ENCODE measurements at places on chromosomes 7 and 10. TPM values are rescaled to one million over a fixed set of nuclear protein-coding genes. Genes with fewer than 3 reads are reported as not detected.
A peak's percentile ranks its signal among the peaks of the same experiment; 100 is the strongest.

CISD1 gene
- 61.5 TPM for polyA plus RNA-seq

SEPTIN7 gene
- 966 TPM for polyA plus RNA-seq

GDF10 gene
- polyA plus RNA-seq, result not detected

DNA sequence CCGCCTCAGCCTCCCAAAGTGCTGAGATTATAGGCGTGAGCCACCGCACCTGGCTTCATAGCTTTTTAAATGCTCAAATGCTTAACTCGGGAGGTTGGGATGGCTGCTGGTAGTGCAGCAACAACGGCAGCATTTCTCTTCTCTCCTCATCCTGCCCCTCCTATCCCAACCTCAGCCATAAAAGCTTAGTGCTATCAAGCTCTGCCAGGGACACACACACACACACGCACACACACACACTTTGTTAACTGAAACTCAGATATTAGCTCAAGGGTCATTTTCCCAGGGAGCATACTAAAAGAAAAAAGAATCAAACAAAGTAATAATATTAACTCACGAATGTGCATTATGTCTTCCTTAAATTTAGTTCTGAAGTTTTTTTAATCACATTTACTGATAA lies 63.0 kb upstream of the HPS1 start:
- no peak for DNase-seq

GRCh38 chr7:17991866-17992648 lies 35.6 kb downstream of the PRPS1L1 start:
- no peak for DNase-seq

DNA sequence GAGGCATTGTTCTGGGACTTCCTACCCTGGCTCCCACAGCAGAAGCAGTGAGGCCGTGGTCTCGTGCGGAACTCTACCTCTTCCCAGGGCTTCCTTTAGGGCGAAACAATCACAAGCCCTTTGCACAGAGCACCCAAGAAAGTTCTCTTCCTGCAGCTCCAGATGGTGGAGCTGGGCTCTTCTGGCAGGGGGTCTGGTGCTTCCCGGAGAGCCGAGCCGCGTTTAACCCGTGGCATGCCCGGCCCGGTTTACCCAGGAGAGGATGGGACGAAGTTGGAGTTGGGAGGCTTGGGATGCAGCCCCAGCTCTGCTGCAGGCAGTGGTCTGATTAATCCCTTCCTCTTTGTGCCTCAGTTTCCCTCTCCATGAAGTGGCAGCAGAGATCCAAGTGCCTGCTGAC lies 9.0 kb upstream of the ATP6V0E2 start:
- no peak for DNase-seq

DNA sequence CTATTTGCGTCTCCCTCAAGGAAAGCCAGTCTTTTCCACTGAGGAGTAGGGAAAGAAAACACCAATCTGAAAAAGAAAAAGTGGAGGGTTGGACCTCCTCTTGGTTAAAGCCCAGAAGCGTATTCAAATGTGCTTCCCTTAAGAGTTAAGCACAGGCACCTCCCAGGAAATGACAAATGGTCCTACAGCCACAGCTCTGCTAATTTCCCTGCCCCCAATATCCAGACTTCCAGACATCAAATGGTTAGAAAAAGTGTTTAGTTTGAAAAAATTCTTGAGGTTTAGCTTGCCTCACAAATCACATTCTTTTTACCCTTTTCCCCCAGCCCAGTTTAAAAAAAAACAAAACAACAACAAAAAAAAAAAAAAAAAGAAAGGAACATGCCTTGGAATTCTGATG lies 19.0 kb upstream of the COL1A2 start:
- no peak for DNase-seq

- DNase-seq, result peak; percentile 21
Observed at GRCh38 chr10:114458955-114459354, 54.7 kb upstream of the AFAP1L2 start.

- no peak for DNase-seq
Observed at GRCh38 chr10:122075171-122075570, 86.2 kb downstream of the TACC2 start.

HMX2 gene
- polyA plus RNA-seq, result not detected

GRCh38 chr10:59907918-59908807 lies 1.8 kb upstream of the CCDC6 start:
- DNase-seq, result peak; percentile 38

- no peak for DNase-seq
Observed at GRCh38 chr10:107826171-107826570, 661.7 kb upstream of the SORCS1 start.

ZNF239 gene
- 0.83 TPM for polyA plus RNA-seq

DNA sequence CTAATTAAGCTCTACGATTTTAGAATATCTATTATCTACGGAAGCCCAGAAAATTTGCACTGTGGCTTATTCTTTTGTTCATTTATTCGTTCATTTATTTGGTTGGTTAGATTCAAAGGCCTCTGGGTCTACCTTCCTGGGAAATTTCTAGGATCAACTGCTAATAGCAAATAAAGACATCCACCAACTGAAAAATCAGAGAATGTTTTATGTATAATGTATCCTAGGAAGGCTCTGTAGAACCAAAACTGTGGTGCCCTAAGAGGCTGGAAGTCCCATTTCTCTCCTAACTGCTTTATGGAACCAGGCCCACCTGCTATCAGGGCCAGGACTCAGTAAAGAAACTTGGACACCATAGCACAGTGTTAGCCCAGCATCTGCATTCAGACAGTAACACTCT lies 923.4 kb upstream of the AUTS2 start:
- DNase-seq, result no peak

SEC61G gene
- 302 TPM for polyA plus RNA-seq

DNA sequence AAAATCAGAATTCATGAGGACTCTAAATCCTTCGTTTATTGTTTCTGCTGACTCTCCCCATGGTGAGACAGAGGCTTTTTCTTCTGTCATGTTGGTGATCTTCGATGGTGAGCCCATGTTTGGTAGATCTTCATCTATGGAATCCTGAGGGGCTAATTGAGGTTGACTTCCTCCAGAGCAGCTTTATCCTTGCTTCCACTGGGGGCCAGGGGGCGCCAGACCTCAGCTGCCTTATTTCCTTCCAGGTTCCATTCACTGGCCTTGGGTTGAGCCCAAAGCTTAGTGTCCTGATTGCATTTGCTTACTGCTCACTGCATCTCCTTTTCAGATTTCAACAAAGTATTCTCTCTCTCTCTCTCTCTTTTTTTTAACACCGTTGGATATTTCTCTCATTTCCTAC lies 80.7 kb downstream of the GCC1 start:
- peak; percentile 6 for DNase-seq

DNA sequence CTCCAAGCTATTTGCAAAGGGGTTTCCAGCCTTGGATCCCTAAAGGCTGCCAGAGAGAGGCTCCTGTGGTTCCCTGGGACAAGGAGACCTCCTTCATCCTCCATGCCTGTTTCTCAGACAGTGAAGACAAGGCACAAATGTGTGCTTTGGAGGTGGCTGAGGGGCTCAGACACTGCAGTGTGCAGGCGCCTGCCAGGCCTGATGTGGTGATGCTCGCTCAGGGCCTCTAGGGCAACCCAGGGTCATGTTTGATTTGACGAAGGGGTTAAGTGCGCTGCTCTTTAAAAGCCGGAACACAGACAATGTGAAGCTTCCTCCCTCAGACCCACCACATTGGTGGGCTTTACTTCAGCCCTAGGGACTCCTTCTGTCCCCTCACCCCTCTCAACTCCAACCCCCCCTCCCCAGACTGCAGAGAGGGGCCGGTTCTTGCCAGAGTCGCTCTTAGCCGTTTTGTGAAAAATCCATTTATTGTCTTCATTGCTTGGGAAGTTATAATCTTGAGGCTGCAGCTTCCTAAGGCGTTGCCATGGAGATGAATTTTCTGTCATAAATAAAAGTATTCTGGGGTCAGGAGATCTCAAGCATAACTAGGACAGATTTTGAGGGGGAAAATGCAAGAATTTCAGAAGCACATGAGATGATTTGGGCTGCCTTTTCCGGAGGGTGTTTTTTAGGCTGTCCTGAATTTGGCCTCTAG lies 35.8 kb downstream of the PDGFA start:
- DNase-seq, result no peak

DNA sequence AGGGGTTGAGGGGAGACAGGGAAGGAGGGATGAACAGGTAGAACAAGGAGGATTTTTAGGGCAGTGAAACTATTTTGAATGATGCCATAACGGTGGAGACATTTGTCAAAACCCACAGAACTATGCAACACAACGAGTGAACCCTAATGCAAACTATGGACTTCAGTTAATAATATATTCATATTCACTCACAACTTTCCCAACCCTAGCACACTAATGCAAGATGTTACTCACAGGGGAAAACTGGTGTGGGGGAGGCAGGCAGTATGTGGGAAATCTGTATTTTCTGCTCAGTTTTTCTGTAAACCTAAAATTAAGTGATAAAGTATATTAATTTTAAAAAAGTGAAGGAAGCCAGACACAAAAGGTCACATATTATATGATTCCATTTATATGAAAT lies 17.3 kb downstream of the GNA12 start:
- no peak for DNase-seq

- DNase-seq, result no peak
Observed at GRCh38 chr7:135321556-135321955, 87.9 kb downstream of the STRA8 start.

DNA sequence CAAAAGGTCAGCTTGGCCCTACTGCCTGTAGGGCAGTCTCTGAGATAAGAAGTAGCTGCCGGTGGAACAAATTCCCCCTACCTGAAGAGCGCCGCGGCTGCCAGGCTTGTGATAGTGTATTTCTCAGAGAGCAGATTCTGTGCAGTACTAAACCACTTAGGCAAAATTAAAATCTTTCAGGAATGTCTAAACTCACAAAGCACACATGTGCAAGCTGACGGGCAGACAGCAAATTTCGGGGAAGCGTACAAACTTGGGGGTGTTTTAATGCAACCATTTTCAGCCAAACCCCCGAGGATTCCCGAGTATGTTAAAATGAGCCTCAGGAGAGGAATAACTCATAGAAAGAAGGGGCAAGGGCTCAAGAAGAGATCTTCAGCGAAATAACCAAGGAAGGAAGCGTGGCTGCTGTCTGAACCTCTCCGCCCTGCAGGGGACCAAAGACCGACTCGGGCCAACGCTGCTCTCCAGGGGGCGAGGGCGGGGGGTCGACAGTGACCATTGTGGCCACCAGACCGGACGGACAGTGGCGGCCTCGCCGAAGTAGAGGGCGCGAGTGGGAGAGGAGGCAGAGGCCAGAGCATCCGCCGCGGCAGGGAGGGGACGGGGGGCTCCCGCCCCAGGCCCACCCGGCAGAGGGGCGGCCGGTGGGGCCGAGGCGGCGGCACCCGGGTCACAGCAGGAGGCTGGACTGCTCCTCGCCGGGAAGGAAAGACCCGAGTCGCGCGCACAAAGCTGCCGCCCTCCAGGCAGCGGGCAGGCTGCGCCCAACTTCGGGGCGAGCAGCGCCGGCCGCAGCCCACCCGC lies 819 bp downstream of the HYCC1 start:
- DNase-seq, result peak; percentile 13

DNA sequence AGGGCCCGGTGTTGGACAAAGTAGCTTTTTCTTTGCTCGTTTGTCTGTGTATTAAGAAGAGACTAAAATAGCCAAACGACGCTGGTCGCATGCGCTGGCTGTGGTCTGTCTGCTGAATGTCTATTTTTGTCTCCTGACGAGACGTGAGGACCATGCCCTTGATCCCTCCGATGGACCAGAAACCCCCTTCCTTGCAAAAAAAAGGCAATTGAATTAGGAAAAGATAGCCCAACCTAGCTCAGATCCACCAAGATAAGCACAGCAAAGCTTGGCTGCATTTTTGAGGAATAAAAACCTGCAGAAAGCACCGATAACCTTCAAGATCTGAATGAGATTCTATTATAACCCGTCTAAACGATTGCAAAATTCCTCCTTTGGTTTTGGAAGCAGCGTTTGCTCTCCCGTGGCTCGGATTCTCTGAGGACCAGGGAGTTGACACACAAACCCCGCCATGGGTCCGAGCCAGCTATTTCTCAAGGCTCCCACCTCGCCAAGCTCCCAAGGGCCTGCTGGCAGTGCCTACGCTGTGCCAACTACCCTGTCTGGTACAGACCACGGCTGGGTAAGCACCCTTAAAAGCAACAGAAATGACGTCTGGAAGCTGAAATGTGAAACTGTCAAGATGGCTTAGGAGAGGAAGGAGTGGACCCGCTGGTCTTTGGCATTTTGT lies 17.7 kb upstream of the TTYH3 start:
- no peak for DNase-seq

DNA sequence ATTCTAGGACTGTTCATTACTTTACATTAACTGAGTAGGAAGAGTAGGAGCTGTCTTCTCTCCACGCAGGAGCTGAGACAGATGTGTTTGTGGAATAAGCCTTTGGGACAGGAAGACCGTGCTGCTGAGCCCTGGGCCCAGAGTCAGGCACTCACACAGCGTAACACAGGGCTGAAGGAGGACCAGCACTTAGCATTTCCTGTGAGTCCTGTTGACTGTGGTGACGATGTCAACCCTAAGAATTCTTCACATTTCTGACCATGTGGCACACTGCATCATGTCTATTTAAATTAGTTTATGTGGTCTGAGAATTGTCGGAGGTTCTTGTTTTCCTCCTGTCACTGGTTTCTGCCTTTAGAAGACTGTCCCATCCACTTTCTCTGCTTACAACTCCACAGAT lies 117.2 kb downstream of the PIP4K2A start:
- DNase-seq, result peak; percentile 86

DNA sequence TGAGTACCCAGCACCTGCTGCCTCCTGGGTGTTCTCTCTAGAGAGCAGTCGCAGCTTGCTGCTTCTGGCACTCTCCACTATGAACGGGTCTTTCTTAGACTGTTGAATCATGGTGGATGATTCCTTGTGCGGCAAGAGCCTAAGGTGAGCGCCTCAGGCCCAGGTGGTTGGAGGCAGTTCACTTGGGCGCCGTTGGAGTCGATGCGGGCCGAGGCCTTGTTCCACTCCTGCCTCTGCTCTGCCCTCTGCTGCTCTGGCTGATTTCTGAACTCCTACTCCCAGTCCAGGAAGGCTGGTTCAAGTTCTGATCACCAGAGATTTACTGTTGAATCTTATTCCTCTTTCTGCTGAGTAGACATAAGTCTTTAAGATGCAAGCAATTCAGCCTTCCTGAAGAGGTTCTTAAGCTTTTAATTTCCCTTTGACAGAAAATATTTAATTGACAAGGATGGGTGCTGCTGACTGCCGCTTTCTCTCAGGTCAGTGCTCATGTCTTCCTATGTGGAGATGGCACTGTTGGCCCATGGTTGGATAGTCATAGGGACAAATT lies 10.4 kb downstream of the YKT6 start:
- no peak for DNase-seq

HOXA2 gene
- polyA plus RNA-seq, result not detected

All from immature natural killer cell (primary cell).